ENCODE measurements at places on chromosomes 11 and 22. TPM values are rescaled to one million over a fixed set of nuclear protein-coding genes. Genes with fewer than 3 reads are reported as not detected.

The C11orf68 gene
- 49.0 TPM for total RNA-seq

The MMP7 gene
- total RNA-seq, result not detected

The PEX26 gene
- 17.2 TPM for total RNA-seq

The DSCAML1 gene
- total RNA-seq, result 0.14 TPM

The DERL3 gene
- total RNA-seq, result 1.0 TPM

The PRR33 gene
- total RNA-seq, result 3.1 TPM

The CEND1 gene
- total RNA-seq, result not detected

The IL10RA gene
- total RNA-seq, result 4.4 TPM

The KDM2A gene
- total RNA-seq, result 32.3 TPM

The GLYATL1 gene
- total RNA-seq, result not detected

The OR10D3 gene
- total RNA-seq, result not detected

The MFRP gene
- total RNA-seq, result not detected

The SAA4 gene
- not detected for total RNA-seq

The GUCY1A2 gene
- 14.1 TPM for total RNA-seq

The NLRP14 gene
- total RNA-seq, result not detected

The CHRM1 gene
- total RNA-seq, result 0.08 TPM

The LINC01488 gene
- total RNA-seq, result 0.42 TPM

The RTL10 gene
- total RNA-seq, result 11.3 TPM

The HBG2 gene
- total RNA-seq, result 2.0 TPM

The GLYAT gene
- total RNA-seq, result 2.7 TPM

The KIRREL3 gene
- total RNA-seq, result 1.3 TPM

The RAG1 gene
- total RNA-seq, result 0.58 TPM

The LUZP2 gene
- total RNA-seq, result not detected

The SLC16A8 gene
- total RNA-seq, result not detected

The WNT11 gene
- 13.1 TPM for total RNA-seq

The ARFGAP3 gene
- total RNA-seq, result 26.4 TPM

The OR5T3 gene
- not detected for total RNA-seq

The RASSF10 gene
- total RNA-seq, result 0.85 TPM

The NNMT gene
- total RNA-seq, result 146 TPM

The ADAMTS8 gene
- 0.12 TPM for total RNA-seq

The NAV2 gene
- 15.0 TPM for total RNA-seq

Measured in heart left ventricle (tissue), 16 donors.